ENCODE measurements at places on chromosomes 2 and 18.

GRCh38 chr18:57569133-57569532, 17.4 kb downstream of the FECH start:
- no peak for DNase-seq

- peak; percentile 63 for DNase-seq
Measured at GRCh38 chr2:39492095-39492590, 55.1 kb upstream of the MAP4K3 start.

DNA sequence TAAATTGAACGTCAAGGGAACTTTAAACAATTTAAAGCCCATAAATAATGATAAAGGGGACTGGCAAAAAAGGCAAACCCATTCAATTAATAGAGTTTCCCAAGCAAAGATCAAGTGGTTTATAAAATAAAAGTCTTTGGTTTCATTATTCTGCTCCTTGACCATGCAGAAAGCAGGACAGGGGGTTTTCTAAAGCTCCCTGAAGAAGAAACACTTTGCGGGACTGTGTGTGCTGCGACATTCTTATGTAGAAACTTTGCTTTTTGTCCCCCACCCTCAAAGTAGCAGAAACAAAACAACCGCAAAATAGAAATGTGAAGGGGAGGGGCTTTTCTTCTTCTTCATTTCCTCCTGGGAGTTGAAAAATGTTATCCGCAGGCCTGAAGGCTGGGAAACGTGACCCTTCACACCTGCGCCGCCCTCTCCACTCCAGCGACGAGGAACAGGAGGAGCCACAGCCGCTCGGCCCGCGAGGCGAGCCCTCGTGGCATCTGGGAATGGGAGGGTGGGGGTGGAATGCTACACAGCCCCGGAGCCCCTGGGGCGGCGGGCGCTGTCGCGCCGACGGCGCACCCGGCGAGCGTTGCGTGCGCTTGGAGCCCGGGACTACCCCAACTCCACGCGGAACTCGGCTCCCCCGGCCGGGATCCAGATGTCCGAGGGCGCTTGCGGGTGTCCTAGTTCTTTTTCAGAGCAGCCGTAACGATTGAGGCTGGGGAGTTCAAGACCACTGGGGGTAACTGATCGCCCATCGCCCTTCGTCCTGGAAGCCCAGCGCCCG, 4.3 kb upstream of the GBX2 start:
- DNase-seq = no peak

DNA sequence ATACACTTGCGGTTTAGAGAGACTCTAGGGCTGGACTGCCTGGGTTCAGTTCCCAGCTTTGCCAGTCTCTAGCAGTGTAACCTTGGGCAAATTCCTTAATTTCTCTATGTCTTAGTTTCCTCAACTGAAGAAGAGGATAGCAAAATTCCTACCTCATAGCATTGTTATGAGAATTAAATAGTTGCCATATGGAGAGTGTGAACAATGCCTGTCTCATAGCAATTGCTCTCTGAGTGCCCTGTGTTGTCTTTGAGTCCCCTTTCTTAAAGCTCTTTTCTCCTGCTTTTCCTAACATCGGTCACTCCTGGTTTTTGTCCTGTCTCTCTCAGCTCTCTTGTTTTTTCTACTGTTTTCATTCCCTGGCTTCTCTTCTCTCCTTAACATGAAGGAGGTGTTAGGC, 116.8 kb upstream of the ALPP start:
- DNase-seq = no peak

- DNase-seq = no peak
Measured at GRCh38 chr2:233503947-233504637, 62.5 kb downstream of the USP40 start.

DNA sequence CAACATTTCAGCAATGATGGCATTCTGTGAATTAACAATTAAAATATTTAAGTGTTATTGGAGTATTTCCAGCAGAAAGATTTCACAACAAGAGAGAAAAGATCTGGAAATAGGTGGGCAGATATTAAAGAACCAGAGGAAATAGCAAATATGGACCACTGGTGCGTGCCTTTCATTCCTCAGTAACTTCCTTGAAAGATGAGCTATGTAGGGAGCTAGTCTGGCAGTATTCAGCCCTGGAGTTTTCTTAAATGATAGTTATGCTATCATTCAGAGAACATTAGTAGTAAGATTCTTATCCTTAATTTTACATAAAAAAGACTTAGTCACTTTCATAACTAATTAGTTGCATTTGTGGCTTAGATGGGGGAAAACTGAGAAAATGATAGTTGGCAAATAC, 41.5 kb downstream of the TANC1 start:
- DNase-seq = no peak

DNA sequence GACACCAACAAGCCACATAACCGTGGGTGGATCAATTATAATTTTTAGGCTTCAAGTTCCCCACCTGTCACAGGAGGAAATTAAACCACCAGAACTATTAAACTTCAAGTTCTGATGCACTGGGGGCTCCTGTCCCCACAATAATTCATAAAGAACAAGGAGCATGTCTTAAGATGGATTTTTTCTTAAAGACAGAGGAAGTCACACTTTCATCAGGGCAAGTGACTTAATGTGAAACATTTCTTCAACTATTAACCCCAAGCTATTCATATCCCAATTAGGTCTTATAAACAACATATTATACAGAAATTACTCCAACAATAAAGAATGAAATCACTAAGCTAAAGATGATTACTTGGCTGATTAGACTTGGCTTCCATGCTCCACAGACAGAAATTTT, 292.5 kb downstream of the ETAA1 start:
- no peak for DNase-seq

DNA sequence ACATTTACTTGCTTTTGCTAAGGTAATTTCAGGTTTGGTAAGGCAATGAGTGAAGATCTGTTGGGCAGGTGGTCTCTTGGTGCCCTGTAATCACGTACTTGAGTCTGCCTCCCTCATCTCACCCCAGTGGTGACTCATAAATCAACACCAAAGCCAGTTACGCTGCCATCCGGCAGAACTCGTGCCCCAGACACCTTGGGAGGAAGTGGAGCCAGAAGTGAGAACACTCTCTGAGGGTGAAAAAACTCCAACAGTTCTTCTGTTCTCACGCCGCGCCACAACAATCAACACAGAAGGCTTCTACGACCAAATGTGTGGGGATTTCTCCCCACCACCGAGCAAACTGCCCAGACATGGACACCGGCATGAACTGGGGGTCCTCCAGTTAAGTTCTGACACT, 206.2 kb downstream of the ARL4C start:
- DNase-seq = peak; percentile 88

- DNase-seq = no peak
Measured at GRCh38 chr2:62297624-62298010, 101.7 kb downstream of the B3GNT2 start.

DNA sequence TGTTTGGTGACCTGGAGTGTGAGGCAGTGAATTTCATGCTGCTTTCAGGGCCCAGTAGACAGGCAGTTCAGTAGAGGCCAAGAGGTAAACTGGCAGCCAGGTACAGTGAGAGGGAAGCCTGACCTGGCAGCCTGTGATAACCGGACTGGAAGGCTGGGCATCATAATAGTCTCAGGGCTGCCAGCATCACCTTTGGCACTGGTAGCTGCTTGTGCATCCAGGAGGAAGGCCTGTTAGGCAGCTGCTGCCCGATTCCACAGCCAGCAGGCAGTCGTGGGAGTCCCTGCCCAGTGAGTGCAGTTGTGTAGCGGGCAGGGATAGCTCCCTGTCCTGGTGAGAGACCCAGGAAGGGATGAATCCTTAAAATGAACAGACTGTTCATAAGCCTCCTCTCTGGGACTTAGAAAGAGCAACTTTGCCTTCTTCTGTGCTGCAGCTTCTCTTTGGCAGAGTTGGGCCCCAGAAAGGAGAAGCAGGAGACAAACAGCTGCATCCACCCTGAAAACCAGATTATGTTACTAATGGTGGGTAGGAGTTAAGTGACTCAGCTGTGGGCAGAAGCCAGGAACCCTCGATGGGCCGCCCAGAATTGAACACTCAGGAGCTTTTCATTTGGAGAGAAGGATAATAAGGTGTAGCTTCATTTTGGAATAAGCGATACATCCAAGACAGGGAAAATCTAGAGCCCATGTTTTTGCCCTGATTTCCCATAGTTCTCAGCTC, 8.1 kb upstream of the GPBAR1 start:
- no peak for DNase-seq

GRCh38 chr2:75710577-75711253, at the start of gene GCFC2:
TSS of gene GCFC2 (minus strand) at chr2:75710915. CDS start at chr2:75710855, 60 bp downstream.
- DNase-seq = peak; percentile 90

GRCh38 chr2:150417278-150417677, 70.2 kb downstream of the RND3 start:
- no peak for DNase-seq

GRCh38 chr2:114127372-114127771, 237.5 kb downstream of the ACTR3 start:
- no peak for DNase-seq

- DNase-seq = no peak
Measured at GRCh38 chr2:133039531-133039930, 369.5 kb upstream of the LYPD1 start.

- DNase-seq = no peak
Measured at GRCh38 chr2:117330641-117331040, 483.9 kb upstream of the DDX18 start.

DNA sequence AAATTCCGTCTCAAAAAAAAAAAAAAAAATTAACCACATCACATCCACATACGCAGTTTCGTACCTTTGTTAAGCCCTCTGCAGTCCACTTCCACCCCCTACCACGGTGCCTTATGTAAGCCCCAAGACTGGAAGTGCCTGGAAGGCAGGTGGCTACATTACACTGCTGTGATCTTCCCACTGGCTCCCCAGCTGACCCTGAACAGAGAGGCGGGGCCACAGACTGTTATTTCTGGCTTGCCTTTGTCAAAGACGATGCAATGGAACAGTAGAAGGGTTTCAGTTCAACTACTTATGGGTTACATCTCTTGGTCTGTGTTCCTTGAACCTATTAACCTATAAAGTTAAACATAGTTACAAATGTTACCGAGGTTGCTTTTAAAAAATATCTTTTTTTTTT, 15.7 kb upstream of the COX7A2L start:
- no peak for DNase-seq

GRCh38 chr2:222912117-222912516, 51.3 kb downstream of the ACSL3 start:
- DNase-seq = peak; percentile 13

DNA sequence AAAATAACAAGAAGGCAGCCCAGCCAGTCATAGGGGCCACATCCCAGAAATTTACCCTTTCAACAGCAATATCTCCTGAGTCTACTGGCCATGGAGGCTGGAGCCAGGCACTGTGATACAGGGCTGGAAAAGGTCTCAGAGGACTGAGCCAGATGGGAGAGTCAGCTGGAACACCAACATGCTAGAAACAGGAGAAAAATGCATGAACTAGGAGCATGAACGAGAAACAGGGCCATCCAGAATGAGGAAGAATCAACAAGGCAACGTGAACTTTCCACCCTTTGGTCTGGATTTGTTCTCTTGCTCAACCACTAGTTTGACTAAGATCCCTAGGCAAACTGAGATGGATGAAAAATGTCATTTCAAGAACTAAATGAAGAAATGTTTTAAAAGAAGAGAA, 13.1 kb downstream of the PID1 start:
- no peak for DNase-seq

DNA sequence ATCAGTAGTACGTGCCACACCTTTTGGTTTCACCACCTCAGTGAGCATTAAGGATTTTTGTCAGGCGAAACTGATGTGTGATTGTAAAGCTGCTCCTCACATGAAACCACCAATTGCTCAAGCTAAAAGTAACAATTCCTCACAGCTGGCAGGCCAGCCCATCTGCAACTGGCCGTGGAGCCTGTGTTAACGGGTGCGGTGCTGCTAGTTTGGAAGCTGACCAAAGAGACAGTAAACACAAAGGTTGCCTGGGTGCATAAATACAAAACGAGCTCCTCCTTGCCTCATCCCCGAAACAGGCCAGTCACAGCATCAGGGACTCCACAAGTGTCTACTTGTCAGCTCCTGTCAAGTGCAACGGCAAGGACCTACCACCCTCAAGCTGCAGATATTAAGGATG, 32.0 kb downstream of the LGALSL start:
- DNase-seq = no peak
